Large intestine (tissue), 12 donors: ENCODE measurements at places on chromosomes 3 and 15. TPM values are rescaled to one million over a fixed set of nuclear protein-coding genes. Genes with fewer than 3 reads are reported as not detected.

- H3K4me1 ChIP-seq, result peaks cover 3% of the 10 kb centered on the region
- peaks cover 3% of the 10 kb centered on the region for H3K27me3 ChIP-seq
- no peak overlapping the region for H3K4me3 ChIP-seq
- DNase-seq, result peak; percentile 75
- no peaks in the 10 kb centered on the region for H3K36me3 ChIP-seq
Observed at GRCh38 chr3:12999147-13000140, 73.8 kb downstream of the IQSEC1 start.

- no peak within 1 kb of the TSS for H3K27ac ChIP-seq
- peaks cover 68% of the 10 kb centered on the region for H3K27me3 ChIP-seq
- peak; percentile 48 for DNase-seq
- H3K36me3 ChIP-seq, result no peaks in the 10 kb centered on the region
Observed at GRCh38 chr15:89496155-89497098, at the start of gene RHCG. Gene RHCG, minus strand, starts transcription at chr15:89496583. Its CDS starts 39 bp downstream, at chr15:89496544.

- no peaks in the 10 kb centered on the region for H3K36me3 ChIP-seq
- H3K4me1 ChIP-seq, result no peaks in the 10 kb centered on the region
- no peaks in the 10 kb centered on the region for H3K27me3 ChIP-seq
- H3K4me3 ChIP-seq, result no peak overlapping the region
- no peak overlapping the region for H3K27ac ChIP-seq
Observed at GRCh38 chr3:22334996-22335395, 584.0 kb upstream of the ZNF385D start.

GRCh38 chr3:195755391-195755790, 34.6 kb downstream of the MUC20 start:
- no peak overlapping the region for H3K4me3 ChIP-seq
- H3K36me3 ChIP-seq, result no peaks in the 10 kb centered on the region
- no peaks in the 10 kb centered on the region for H3K4me1 ChIP-seq
- peaks cover 9% of the 10 kb centered on the region for H3K27me3 ChIP-seq

Gene ZBED2
- polyA plus RNA-seq, result 1.0 TPM

Gene UBA5
- 65.6 TPM for polyA plus RNA-seq

Gene DUT
- polyA plus RNA-seq, result 112 TPM

Gene CLASP2
- polyA plus RNA-seq, result 56.2 TPM

Gene GOLGA6L7
- 0.18 TPM for polyA plus RNA-seq
